ENCODE measurements at places on chromosomes 7 and 10. TPM values are rescaled to one million over a fixed set of nuclear protein-coding genes. Genes with fewer than 3 reads are reported as not detected.

CPEB3 gene
- total RNA-seq = 4.9 TPM

DRGX gene
- total RNA-seq = not detected

WIPF3 gene
- 1.8 TPM for total RNA-seq

TMEM213 gene
- 0.03 TPM for total RNA-seq

SYCE1 gene
- total RNA-seq = not detected

IDI2 gene
- total RNA-seq = not detected

CLEC5A gene
- not detected for total RNA-seq

VSTM4 gene
- total RNA-seq = 10.2 TPM

NUTM2B gene
- 0.20 TPM for total RNA-seq

TMEM196 gene
- 0.17 TPM for total RNA-seq

Measured in hepatocyte (in vitro differentiated cells).